Endodermal cell (in vitro differentiated cells): ENCODE measurements at places on chromosomes 3 and 15. TPM values are rescaled to one million over a fixed set of nuclear protein-coding genes. Genes with fewer than 3 reads are reported as not detected.

The ANO10 gene
- total RNA-seq, result 102 to 112 TPM (median 110 TPM) in 3 replicates

DNA sequence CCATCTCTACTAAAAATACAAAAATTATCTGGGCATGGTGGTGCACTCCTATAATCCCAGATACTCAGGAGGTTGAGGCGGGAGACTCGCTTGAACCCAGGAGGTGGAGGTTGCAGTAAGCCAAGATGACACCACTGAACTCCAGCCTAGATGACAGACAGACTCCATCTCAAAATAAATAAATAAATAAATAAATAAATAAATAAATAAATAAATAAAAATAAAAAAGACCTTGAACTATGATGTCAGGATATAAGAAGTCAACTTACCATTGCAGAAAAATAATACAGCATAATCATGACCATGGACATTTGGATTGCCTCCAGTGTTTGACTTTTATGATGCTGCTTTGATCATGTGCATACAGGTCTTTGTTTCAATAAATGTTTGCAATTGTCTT, 484.3 kb upstream of the ROBO1 start:
- no peaks in the 10 kb centered on the region for H3K36me3 ChIP-seq
- H3K4me3 ChIP-seq, result no peak overlapping the region
- no peaks in the 10 kb centered on the region for H3K4me1 ChIP-seq
- no peak overlapping the region for H3K27ac ChIP-seq
- no peaks in the 10 kb centered on the region for H3K27me3 ChIP-seq
- DNase-seq, result no peak

- no peaks in the 10 kb centered on the region for H3K4me1 ChIP-seq
- H3K4me3 ChIP-seq, result peak overlapping the region; percentile 48
- peak overlapping the region; percentile 91 for H3K27ac ChIP-seq
- DNase-seq, result peak; percentile 94
- H3K36me3 ChIP-seq, result no peaks in the 10 kb centered on the region
Observed at GRCh38 chr15:42457445-42458442, 33.2 kb downstream of the ZNF106 start.

The PIERCE2 gene
- 3.6 and 5.1 TPM in 2 replicates for total RNA-seq

GRCh38 chr3:9826815-9827573, 16.8 kb downstream of the RPUSD3 start:
- DNase-seq, result peak; percentile 84
- no peaks in the 10 kb centered on the region for H3K36me3 ChIP-seq
